Cerebellum (tissue), 4 donors: ENCODE measurements at places on chromosomes 7 and 10. TPM values are rescaled to one million over a fixed set of nuclear protein-coding genes. Genes with fewer than 3 reads are reported as not detected.
A peak's percentile ranks its signal among the peaks of the same experiment; 100 is the strongest.

GRCh38 chr10:44963772-44964633 is 4.4 kb downstream of the RASSF4 start:
- DNase-seq = peak; percentile 77

- no peak for DNase-seq
Observed at GRCh38 chr10:62844280-62845011, 28.3 kb upstream of the EGR2 start.

GRCh38 chr10:97882142-97883091 is 32.8 kb downstream of the GOLGA7B start:
- no peak for DNase-seq

GRCh38 chr7:115559877-115560276 is 470.7 kb downstream of the TFEC start:
- no peak for DNase-seq

- peak; percentile 47 for DNase-seq
Observed at GRCh38 chr10:113854761-113855588, 514 bp downstream of the NHLRC2 start.

- no peak for DNase-seq
Observed at GRCh38 chr7:108360058-108360800, 96.0 kb downstream of the NRCAM start.

- no peak for DNase-seq
Observed at GRCh38 chr7:139741789-139742344, 35.9 kb downstream of the HIPK2 start.

- no peak for DNase-seq
Observed at GRCh38 chr10:116538456-116538855, 7.3 kb upstream of the PNLIP start.

- DNase-seq = no peak
Observed at GRCh38 chr10:29120216-29120615, 168.7 kb upstream of the LYZL1 start.

- no peak for DNase-seq
Observed at GRCh38 chr10:3159152-3159551, 13.4 kb downstream of the PITRM1 start.

PHYH gene
- total RNA-seq = 11.2 TPM

RPEL1 gene
- total RNA-seq = not detected

TUBB8 gene
- not detected for total RNA-seq

SRRM3 gene
- total RNA-seq = 16.3 TPM

PILRA gene
- total RNA-seq = 3.3 TPM

EN2 gene
- 11.9 TPM for total RNA-seq

SGPL1 gene
- total RNA-seq = 47.5 TPM
